NCI-H2107 (cell line): ENCODE measurements at places on chromosomes 12 and 14.

- DNase-seq: no peak
These were observed 260.8 kb upstream of the G2E3 start for GRCh38 chr14:30297876-30298795.

GRCh38 chr14:21039585-21040369 lies 2.4 kb upstream of the RNASE7 start:
- peak; percentile 44 for DNase-seq

- DNase-seq: no peak
These were observed 105.5 kb downstream of the NUAK1 start for GRCh38 chr12:106033161-106033675.

- DNase-seq: no peak
These were observed 174.1 kb upstream of the SFSWAP start for GRCh38 chr12:131536766-131537165.

DNA sequence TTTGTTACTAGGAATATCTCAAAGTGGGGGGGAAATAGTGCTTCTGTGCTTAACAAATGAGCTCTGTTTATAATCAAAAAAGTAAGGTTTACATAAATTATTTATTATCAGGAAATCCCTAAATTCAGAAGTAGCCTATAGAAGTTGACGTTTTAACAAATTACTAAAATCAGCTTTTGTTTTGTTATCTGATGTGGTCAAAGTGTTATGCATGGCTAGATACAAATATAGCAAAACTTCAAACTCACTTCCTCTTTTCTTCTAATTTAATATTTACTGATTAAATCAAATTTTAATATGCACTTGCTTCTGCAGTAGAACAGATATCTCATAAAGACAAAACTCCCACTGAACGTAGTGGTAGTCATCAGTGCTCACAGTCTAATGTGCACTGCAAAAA lies 47.5 kb downstream of the GARIN6 start:
- no peak for DNase-seq

- DNase-seq: peak; percentile 51
These were observed 15.6 kb downstream of the BAG5 start for GRCh38 chr14:103546652-103547454.

GRCh38 chr12:88371416-88372183 lies 208.7 kb downstream of the KITLG start:
- DNase-seq: no peak

GRCh38 chr12:103975368-103975767 lies 9.7 kb downstream of the TDG start:
- no peak for DNase-seq

- no peak for DNase-seq
These were observed 27.4 kb downstream of the NELL2 start for GRCh38 chr12:44848703-44849085.

DNA sequence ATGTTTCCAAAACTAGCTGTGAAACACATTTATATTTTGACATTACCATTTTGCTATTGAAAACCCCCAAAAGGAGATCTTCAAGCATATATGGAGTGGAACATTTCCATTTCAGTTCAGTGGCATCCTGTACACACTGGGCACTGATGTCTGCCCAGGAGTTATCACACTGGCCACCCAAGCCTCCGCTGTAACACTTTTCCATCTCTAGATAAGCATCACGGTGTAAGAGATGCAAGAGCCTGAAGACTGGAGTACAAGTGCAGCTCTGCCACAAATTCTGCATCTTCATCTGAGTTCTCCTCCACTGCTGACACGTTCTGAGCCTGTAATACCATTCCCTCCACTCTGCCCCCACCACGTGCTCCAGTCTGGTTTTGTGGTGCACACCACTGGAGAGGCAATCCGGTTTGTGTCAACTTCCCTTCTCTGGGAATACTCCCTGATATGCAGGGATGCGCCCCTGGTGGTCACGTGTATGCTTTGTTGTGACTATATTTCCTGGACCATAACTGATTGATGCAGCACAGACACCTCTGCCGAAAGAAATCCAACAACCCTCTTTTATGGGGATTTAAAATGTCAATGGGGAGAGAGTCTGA lies 12.7 kb downstream of the SPTLC2 start:
- no peak for DNase-seq

DNA sequence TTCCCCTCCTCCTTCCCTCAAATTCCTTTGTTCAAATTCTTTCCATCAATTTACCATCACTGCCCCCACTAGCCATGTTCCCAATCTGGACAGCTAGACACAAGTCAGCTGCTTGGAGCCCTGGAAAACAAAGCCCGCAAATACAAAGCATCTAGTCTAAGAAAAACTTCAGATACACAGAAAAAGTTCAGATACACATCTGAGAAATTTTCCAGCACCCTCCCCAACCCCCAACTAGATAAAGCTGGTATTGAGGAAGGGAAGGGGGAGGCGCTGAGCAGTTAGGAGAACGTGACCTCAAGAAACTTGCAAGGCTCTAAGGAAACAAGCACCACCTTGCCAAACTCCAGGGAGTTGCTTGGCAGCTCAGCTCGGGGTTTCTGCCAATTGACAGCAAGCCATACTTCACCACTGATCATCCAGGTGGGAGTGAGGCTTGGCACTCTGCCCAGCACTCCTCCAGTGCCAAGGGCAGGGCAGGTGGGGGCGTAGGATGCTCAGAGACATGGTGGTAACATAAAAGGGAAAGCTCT lies 5.1 kb upstream of the CNIH1 start:
- peak; percentile 41 for DNase-seq
